ENCODE measurements at places on chromosomes 6 and 20. TPM values are rescaled to one million over a fixed set of nuclear protein-coding genes. Genes with fewer than 3 reads are reported as not detected.

- DNase-seq, result no peak
These were observed 18.4 kb downstream of the SLC22A23 start for GRCh38 chr6:3438190-3439167.

DNA sequence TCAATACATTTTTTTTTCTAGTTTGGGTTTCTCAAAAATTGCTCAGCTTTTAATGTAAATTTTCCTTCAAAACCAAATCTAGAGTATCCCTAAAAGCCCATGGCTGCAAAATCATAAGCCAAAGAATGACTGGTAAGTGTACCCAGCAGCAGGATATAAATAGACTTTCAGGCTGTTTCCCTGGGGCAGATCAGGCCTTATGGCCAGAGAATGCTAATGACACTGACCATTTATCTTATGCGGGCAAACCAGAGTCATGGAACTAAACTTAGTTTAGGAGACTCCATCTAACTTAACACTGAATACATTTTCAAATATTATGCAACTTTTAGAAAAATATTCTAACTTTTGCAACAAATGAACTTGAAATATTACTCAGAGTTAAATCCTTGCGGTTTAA, 7.4 kb downstream of the OSER1 start:
- no peak for DNase-seq

DNA sequence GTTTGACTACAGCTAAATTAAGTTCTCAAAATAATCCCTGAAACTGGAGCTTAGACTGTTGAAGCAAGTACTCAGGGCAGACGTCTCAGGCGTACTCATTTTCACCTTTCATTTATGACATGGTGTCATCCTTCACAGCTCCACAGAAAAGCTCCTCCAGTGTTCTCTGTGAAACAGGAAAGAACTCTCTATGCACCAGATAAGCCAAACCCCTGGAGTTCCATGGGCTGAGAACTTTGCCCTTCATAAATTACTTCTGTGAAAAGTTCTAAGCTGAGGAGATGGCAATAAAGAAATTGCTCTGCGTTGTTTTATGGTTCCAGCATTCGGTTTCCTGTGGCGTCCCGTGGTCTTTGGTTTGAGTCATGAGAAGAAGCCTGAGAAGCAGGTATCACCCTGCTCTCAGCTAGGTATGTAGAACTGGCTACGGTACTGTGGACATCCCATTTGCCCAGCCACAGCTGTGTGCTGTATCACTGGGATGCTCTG, 20.2 kb upstream of the RREB1 start:
- DNase-seq, result peak; percentile 22

XKR7 gene
- total RNA-seq, result not detected

AKAP12 gene
- total RNA-seq, result 17.2 TPM

CPXM1 gene
- total RNA-seq, result 1.5 TPM

Data from activated T-helper 2 cell treated with anti-CD3 and anti-CD28 coated beads, Interferon-gamma antibody, Interleukin-2, Interleukin-4, amounts not matched to agents 10 μg/mL and 5 μg/mL and 100 μg/mL, durations not matched to agents 14 hours and 24 hours and 36 hours (primary cell).